ENCODE measurements at places on chromosomes 7 and 10. TPM values are rescaled to one million over a fixed set of nuclear protein-coding genes. Genes with fewer than 3 reads are reported as not detected.

DNA sequence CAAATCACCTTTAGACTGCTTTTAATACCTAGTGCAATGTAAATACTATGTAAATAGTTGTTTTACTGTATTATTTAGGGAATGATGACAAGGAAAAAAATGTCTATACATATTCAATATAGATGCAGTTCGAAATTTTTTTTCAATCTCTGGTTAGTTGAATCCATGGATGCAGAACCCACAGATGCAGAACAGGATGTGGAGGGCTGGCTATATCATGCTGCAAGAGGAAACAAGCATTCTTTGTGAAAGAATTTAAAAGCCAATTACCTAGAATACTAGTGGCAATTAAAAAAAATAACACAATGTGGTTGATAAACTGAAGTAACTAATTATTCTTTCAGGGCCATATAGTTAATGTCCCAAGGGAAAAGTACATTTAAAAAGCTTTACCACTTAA lies 170.4 kb downstream of the ZNF438 start:
- DNase-seq, result no peak

Gene ASB10
- total RNA-seq, result not detected

DNA sequence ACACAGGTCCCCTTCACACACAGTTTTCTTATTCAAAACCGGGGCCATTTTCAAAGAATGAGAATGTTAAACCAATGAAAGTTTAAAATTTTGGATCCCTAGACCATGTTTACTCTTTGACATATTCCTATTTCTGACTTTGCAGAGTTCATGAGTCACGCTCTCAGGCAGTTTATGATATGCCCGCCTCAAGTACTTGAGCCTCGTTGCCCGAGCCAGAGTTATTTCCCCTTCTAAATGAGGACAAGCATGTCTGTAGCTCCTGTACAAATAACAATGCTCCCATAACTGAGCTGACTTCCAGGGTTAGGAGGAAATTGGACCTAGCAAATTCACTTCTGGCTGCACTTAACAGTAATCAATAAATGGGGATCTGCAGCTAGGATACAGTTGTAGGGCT lies 87.9 kb upstream of the PDE1C start:
- no peak for DNase-seq

- no peak for DNase-seq
Measured at GRCh38 chr7:153400735-153401593, 641.4 kb downstream of the ACTR3B start.

DNA sequence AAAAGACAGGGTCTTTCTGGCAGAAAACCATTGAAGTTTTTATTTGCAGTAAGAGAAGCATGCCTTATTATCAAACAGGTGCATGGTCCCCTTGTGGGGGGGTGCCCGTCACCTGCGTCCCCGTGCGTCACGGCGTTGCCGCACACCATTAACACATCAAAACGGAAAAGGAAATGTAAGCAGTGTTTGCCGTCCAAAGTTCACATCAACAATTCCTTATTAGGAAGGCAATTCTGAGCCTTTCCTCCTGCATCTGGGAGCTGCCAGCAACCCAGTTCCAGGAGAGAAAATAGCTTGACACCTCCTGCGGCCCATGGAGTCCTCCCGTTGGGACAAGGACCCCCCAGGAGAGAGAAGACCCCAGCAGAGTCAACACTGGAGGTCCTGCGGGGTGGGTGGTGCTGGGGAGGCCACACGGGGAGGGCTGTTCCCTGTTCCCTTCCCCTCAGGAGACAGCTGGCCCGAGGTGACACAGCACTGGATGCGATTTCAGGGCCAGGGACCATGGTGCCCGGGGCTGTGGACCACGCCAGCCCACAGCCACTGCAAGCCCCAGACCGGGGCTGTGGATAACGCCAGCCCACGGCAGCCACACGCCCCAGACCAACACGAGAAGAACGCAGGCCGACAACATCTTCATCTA lies 39.5 kb downstream of the DIP2C start:
- no peak for DNase-seq

GRCh38 chr10:78576276-78576675 lies 492.5 kb upstream of the ZMIZ1 start:
- DNase-seq, result no peak

DNA sequence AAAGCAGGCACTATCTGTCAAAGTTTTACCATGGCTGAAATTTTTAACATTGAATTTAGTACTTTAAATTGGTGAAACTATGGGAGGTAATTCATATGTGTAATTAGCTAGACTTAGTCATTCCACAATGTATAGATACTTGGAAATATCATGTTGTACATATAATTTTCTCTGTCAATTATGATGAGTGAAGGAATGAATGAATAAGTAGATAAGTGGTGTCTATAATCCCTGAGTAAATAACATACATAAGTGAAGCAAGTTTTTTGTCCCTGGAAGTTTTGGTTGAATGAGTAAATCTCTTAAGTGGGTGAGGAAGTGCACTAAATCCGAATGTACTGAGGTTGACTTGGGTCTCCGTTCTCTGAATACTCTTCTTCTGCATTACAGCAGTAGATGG lies 201.0 kb downstream of the CSTF2T start:
- DNase-seq, result no peak

Gene CSGALNACT2
- total RNA-seq, result 6.0 TPM

Gene HOXA6
- total RNA-seq, result 10.9 TPM

DNA sequence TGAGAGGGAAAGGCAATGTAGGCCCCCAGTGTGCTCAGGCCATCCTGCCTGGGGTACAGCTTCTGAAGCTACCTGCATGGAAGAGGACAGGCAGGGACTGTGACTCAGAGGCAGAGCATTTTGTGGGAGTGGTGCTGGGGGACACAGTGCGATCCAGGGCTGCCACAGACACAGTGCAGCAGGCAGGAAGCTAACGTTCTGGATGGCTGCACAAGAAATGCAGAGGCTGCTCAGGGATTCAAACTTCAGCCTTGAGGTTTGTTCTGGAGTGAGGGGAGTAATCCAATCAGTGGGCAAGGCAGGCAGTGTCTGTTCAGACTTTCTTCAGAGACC lies 648.0 kb upstream of the IGFBP3 start:
- no peak for DNase-seq

- DNase-seq, result no peak
Measured at GRCh38 chr7:443279-443833, 76.3 kb downstream of the PDGFA start.

All from type B pancreatic cell (in vitro differentiated cells).